ENCODE measurements at places on chromosomes 5 and 9.

DNA sequence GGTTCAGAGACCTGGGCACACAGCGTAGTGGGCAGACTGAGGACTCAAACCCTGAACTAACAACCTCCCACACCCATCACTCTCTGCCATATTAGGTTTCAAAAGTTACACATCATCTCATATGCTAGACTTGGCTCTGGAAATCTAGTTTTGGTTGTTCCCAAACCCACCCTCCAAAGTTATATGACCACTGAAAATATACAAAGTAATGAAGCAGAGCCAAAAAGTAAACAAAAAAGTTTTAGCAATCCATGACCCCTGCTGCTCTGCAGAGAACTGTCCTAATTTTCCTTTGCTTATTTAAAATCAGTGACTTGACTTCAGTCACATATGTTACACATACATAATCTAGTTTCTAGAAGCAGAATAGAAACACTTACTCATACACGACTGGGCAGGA, 155.6 kb upstream of the TAS2R1 start:
- no peak overlapping the region for H3K27ac ChIP-seq
- no peak for DNase-seq
- H3K27me3 ChIP-seq: no peaks in the 10 kb centered on the region
- H3K36me3 ChIP-seq: no peaks in the 10 kb centered on the region
- H3K4me3 ChIP-seq: no peak overlapping the region

- DNase-seq: no peak
- H3K4me3 ChIP-seq: no peak overlapping the region
- H3K27me3 ChIP-seq: no peaks in the 10 kb centered on the region
- no peaks in the 10 kb centered on the region for H3K36me3 ChIP-seq
Observed at GRCh38 chr5:15209053-15209762, 290.8 kb upstream of the FBXL7 start.

DNA sequence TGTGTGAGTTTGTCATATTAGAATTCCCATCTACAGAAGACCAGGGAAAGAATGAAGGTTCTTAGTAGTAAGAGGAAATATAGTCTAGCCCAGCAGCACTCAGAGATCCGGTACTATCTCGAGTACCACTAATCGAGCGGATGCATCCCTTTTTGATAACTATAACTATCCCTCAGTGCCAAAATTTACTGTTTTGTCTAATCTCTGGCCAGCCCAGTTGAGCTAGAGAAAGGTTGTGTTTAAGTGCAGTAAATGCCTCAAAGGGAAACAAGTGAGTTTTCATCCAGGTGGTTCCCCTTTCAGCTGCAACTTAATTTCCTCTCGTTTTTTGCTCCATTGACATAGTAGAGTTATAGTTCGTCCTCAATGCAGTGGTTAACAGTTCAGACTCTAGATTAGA, 146.7 kb downstream of the GPBP1 start:
- no peaks in the 10 kb centered on the region for H3K4me1 ChIP-seq
- H3K27me3 ChIP-seq: no peaks in the 10 kb centered on the region
- no peak for DNase-seq
- no peak overlapping the region for H3K4me3 ChIP-seq
- H3K27ac ChIP-seq: no peak overlapping the region

- H3K4me1 ChIP-seq: peaks cover 99% of the 10 kb centered on the region
- H3K27ac ChIP-seq: no peak overlapping the region
- no peaks in the 10 kb centered on the region for H3K27me3 ChIP-seq
- peak overlapping the region; percentile 30 for H3K4me3 ChIP-seq
- DNase-seq: peak; percentile 88
Observed at GRCh38 chr9:114898741-114899140, 31.6 kb downstream of the TNFSF8 start.

- H3K36me3 ChIP-seq: peaks cover 4% of the 10 kb centered on the region
- H3K27ac ChIP-seq: no peak within 1 kb of the TSS
- peaks cover 73% of the 10 kb centered on the region for H3K4me1 ChIP-seq
- peak within 1 kb of the TSS; percentile 36 for H3K4me3 ChIP-seq
- peak; percentile 57 for DNase-seq
- H3K27me3 ChIP-seq: no peaks in the 10 kb centered on the region
Observed at GRCh38 chr5:139470821-139471300, at the start of gene SMIM33. Gene SMIM33, plus strand, starts transcription at chr5:139471004. Its CDS starts 118 bp downstream, at chr5:139471122.

DNA sequence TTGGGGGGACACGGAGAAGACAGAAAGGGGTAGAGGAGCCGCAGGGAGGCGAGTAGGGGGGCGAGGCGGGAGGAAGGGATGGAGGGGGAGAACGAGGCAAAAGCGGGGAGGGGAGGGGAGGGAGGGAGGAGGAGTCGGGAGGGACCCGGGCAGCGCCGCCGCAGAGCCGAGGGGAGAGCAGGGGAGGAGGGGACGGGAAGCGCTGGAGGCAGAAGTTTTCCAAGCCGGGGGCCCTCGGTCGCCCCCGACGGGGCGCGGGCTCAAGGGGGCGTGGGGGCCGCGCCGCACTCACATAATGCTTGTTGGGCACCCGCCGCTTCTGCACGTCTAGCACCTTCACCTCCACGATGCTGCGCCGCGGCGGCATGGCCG, 353 bp downstream of the SH3PXD2B start:
- peaks cover 4% of the 10 kb centered on the region for H3K4me1 ChIP-seq
- H3K27ac ChIP-seq: no peak overlapping the region
- peaks cover 23% of the 10 kb centered on the region for H3K27me3 ChIP-seq
- no peak for DNase-seq

GRCh38 chr5:98927242-98927988, 1.4 kb downstream of the CHD1 start:
- peak overlapping the region; percentile 91 for H3K4me3 ChIP-seq
- peak; percentile 74 for DNase-seq
- H3K36me3 ChIP-seq: peaks cover 16% of the 10 kb centered on the region
- peak overlapping the region; percentile 100 for H3K27ac ChIP-seq

DNA sequence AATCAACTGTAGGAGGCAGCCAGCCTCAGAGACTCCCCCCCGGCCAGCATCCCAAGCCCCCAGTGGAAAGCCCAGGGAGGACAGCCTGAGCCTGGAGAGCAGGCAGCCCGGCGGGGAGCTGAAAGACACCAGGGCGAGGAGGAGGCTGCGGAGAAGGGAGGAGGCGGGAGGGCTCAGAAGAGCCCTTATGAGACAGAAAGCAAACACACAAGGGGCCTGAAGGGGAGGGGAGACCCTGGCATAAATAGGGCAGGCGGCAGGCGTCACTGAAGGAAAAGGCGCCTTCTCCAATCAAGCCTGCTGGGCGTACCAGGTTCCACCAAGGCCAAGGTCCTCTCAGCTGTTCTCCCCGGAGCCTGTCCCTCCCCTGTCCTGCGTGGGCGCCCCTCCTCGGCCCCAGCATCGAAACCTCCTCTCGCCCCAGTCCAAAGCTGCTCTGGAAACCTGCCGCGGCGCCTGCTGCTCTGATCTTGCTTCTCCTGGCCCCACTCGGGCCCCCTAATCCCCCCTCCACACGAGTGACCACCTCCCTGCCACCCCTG, 1.3 kb downstream of the SLC9A3 start:
- H3K36me3 ChIP-seq: no peaks in the 10 kb centered on the region
- H3K27me3 ChIP-seq: peaks cover 28% of the 10 kb centered on the region
- no peak overlapping the region for H3K27ac ChIP-seq
- DNase-seq: no peak
- H3K4me1 ChIP-seq: peaks cover 8% of the 10 kb centered on the region

- H3K27ac ChIP-seq: no peak overlapping the region
- no peaks in the 10 kb centered on the region for H3K36me3 ChIP-seq
- H3K4me1 ChIP-seq: peaks cover 19% of the 10 kb centered on the region
- no peak overlapping the region for H3K4me3 ChIP-seq
- DNase-seq: no peak
- H3K27me3 ChIP-seq: no peaks in the 10 kb centered on the region
Observed at GRCh38 chr5:136032564-136032963, 3.8 kb downstream of the TGFBI start.

GRCh38 chr5:103849934-103850333, 287.3 kb upstream of the NUDT12 start:
- no peak overlapping the region for H3K4me3 ChIP-seq
- no peak for DNase-seq
- H3K27me3 ChIP-seq: no peaks in the 10 kb centered on the region
- no peaks in the 10 kb centered on the region for H3K36me3 ChIP-seq

- H3K36me3 ChIP-seq: no peaks in the 10 kb centered on the region
- no peak for DNase-seq
- no peaks in the 10 kb centered on the region for H3K4me1 ChIP-seq
Observed at GRCh38 chr5:81895307-81895706, 76.5 kb upstream of the ATG10 start.

- H3K27ac ChIP-seq: no peak within 1 kb of the TSS
- H3K4me1 ChIP-seq: peaks cover 5% of the 10 kb centered on the region
- no peaks in the 10 kb centered on the region for H3K36me3 ChIP-seq
- no peak within 1 kb of the TSS for H3K4me3 ChIP-seq
Observed at GRCh38 chr9:21385131-21385670, at the start of gene IFNA2. Gene IFNA2, minus strand, starts transcription at chr9:21385398. Its CDS starts 69 bp downstream, at chr9:21385329.

DNA sequence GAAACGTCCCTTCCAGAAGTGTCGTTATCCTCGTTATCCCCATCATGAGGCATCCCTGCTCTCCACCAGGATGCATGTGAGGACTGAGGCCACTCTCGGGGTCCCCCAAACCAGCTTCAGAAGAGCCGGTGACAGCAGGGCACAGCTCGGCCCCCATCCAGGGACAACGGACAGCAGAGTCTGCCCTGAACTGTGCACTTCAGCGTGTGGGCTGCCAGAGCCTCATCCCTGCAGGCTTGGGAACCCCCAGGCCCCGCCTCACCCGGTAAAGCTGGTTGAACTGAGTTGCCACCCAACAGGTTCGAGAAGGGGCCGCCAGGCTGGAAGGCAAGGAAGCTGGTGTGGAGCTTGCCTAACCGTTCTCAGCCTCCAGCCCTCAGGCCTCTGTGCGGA, 710 bp upstream of the CARD9 start:
- H3K4me1 ChIP-seq: no peaks in the 10 kb centered on the region
- H3K27ac ChIP-seq: no peak overlapping the region
- H3K27me3 ChIP-seq: no peaks in the 10 kb centered on the region
- DNase-seq: no peak
- H3K36me3 ChIP-seq: no peaks in the 10 kb centered on the region
- H3K4me3 ChIP-seq: no peak overlapping the region

- H3K36me3 ChIP-seq: no peaks in the 10 kb centered on the region
- H3K27ac ChIP-seq: no peak overlapping the region
- no peaks in the 10 kb centered on the region for H3K4me1 ChIP-seq
- H3K27me3 ChIP-seq: no peaks in the 10 kb centered on the region
Observed at GRCh38 chr5:115458003-115458409, 86.6 kb downstream of the FEM1C start.

DNA sequence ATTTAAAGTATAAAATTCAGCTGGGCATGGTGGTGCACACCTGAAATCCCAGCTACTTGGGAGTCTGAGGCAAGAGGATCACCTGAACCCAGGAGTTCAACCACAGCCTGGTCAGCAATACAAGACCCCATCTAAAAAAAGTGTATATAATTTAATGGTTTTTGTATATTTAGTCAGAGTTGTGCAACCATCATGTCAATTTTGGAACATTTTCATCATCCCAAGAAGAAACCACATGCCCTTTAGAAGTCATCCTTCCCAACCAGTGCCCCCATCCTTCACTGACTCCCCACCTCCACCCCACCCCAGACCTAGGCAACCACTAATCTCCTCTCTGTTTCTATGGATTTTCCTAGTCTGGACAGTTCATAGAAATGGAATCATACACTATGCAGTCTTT, 18.8 kb upstream of the TEK start:
- no peaks in the 10 kb centered on the region for H3K36me3 ChIP-seq
- H3K4me3 ChIP-seq: no peak overlapping the region
- no peak for DNase-seq
- H3K27me3 ChIP-seq: no peaks in the 10 kb centered on the region

DNA sequence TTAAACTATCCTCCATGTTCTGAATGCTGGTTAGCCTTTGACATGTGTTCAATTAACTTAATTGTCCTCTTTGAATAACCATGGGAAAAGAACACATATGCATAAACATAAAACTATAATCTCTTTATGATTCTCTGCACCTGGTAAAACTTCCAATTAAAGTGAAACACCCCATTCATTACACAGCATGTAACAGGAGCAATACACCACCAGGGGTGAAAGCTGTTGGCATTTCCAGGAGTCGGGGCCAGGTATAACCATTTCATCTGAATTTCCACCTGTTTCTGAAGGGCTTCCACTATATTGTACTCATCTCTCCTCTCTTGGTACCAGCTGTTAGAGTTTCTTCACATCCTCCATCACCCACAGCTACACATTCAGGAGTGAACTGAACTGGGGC, 303.8 kb downstream of the EDIL3 start:
- no peaks in the 10 kb centered on the region for H3K36me3 ChIP-seq
- no peak for DNase-seq
- no peaks in the 10 kb centered on the region for H3K4me1 ChIP-seq
- H3K4me3 ChIP-seq: no peak overlapping the region
- H3K27me3 ChIP-seq: no peaks in the 10 kb centered on the region

GRCh38 chr9:14766299-14766698, 43.8 kb upstream of the CER1 start:
- no peaks in the 10 kb centered on the region for H3K36me3 ChIP-seq
- H3K4me1 ChIP-seq: no peaks in the 10 kb centered on the region
- no peak for DNase-seq

DNA sequence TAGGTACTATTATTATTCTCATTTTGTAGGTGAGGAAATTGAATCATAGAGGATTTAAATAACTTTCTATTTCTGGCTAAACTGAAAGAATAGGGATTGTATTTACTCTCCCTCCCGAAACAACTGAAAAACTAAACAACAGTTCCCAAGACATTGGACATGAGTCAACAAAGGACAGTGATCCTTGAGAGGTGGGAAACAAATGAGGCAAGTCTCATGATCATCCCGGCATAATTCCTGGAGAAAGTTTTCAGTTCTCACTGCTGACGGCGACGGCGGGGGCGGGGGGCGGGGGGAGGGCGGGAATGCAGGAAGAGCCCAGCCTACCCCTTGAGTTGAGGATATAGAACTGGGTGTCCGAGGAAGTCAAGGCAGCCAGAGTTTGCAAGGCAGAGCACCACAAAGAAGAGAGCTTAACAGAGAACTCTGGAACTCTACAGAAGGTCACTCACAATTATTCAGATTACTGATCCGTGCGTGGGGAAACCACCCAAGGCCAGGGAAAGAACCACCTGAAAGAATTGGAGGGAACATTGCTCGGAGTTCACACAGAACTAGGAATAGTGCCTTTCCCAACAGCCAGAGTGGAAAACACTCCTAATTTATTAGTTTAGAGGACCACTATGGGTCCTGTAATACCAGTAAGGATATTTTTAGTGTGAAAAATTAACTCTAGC, 27.4 kb upstream of the WHRN start:
- no peak overlapping the region for H3K27ac ChIP-seq
- no peaks in the 10 kb centered on the region for H3K4me1 ChIP-seq
- no peaks in the 10 kb centered on the region for H3K27me3 ChIP-seq
- H3K4me3 ChIP-seq: no peak overlapping the region
- no peaks in the 10 kb centered on the region for H3K36me3 ChIP-seq

DNA sequence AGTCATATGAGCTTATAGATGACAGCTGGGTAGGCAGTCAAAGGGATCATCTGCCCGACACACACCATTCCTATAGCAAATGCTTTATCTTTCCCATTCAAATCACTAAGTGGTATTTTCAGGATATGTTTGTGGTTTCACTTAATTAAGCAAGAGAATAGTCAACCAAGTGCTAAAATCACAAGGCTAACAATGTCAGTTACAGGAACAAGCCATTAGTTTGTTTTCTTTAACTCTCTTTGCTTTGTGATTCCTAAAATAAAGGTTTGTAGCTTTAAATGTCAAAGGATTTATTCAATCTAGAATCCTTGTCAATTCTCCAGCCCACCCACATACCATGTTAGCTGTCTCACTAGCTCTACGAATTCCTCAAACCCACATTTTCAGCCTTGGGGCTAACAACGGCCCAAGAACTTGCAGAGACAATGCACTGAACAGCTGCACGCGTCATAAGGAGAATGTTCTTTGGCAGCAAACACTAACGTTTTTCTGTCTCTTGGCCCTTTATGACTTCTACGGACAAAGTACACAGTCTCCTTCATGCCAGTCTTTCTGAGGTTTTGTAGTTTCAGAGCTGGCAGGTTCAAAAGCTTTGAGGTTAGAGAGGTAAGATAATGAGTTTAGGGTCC, 56.6 kb downstream of the ELAVL2 start:
- H3K27me3 ChIP-seq: no peaks in the 10 kb centered on the region
- no peaks in the 10 kb centered on the region for H3K4me1 ChIP-seq
- no peak overlapping the region for H3K4me3 ChIP-seq
- H3K27ac ChIP-seq: no peak overlapping the region
- DNase-seq: no peak
- H3K36me3 ChIP-seq: no peaks in the 10 kb centered on the region
